ENCODE measurements at places on chromosomes 12 and 14.

- DNase-seq, result no peak
These were observed 43.1 kb upstream of the STRAP start for GRCh38 chr12:15839041-15839440.

GRCh38 chr14:49992448-49992847 lies 99.6 kb downstream of the ARF6 start:
- DNase-seq, result no peak

DNA sequence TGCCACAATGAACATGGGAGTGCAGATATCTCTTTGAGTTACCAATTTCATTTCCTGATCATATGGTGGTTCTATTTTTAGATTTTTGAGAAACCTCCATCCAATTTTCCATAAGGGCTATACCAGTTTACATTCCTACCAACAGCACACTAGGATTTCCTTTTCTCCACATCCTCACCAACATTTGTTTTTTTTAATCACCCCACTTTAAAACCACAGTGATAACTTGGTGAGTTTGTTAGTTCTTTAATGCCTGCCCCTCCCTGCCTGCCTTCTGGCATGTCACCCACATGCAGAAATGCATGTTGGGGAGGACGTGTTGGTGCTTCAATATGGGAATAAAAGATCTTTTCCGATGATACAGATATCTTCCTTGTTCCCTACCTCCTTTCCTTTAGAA lies 167.9 kb downstream of the CAND1 start:
- DNase-seq, result no peak

GRCh38 chr14:75247286-75247922 lies 31.2 kb upstream of the FOS start:
- no peak for DNase-seq

- no peak for DNase-seq
These were observed 5.6 kb downstream of the SH2B3 start for GRCh38 chr12:111411185-111411764.

DNA sequence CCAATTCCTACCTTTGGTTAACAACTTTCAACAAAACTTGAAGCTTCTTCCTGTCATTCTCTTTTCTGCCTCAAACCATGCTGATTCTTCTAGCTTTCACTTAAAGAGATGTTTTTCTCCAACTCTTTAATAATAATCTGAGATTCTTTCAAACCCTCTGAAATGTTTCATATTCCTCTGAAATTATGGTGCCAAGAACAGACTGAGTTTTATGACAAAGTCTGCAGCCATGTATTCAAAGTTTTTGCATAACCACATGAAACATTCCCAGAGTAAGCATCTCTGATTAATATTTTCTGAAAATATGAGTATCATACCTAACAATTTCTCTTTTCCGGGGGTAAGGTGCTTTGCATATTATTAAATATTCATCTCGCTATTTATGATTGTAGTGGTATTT lies 59.1 kb upstream of the DCN start:
- DNase-seq, result no peak

- DNase-seq, result no peak
These were observed 316.9 kb downstream of the DAD1 start for GRCh38 chr14:22271838-22272799.

- DNase-seq, result no peak
These were observed 37.4 kb downstream of the RCOR1 start for GRCh38 chr14:102629808-102630350.

DNA sequence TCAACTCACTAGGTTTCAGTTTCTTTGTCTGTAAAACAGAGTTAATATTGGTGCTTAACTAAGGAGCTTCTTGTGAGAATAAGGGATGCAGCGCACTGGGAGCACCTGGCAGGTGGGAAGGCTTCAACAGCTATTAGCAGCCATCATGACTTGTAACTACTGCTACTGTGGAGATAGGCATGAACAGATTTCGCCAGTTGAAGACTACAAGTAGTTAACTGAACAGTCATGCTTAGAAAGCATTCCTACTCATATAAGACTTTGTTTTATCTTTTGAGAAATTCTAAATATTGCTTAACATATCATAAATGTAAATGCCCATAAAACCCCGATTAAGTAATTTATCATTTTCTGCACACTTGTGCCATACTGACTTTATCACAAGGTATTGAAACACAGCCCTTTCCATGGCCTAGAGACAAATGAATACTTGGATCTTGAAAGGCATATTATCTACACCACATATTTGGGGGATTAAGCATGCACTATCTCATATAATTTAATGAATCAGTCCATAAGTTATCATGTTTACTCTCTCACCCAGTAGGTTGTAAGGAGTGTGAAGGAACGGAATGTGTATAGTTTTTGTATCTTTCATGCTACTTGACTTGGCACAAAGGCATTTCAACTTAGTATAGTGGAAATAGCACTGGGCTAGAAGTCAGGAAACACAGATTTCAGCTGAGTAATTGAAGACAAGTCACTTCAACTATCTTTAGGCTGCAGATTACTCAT lies 16.1 kb downstream of the NTN4 start:
- peak; percentile 75 for DNase-seq

DNA sequence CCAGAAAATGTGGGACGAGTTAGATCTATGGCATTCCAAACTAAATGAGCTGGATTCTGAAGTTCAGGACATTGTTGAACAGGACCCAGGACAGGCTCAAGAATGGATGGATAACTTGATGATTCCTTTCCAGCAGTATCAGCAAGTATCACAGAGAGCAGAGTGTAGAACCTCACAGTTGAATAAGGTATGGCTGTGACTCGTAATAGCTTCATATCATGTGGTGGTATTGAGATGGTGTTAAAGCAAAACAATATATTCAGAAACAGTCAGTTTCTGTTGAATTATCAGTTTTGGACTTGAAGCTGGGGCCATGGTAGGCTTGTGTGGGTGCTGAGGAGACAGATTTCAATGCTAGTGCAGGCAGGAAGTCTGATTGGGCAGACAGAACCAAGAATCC lies 213.7 kb downstream of the ESR2 start:
- no peak for DNase-seq

DNA sequence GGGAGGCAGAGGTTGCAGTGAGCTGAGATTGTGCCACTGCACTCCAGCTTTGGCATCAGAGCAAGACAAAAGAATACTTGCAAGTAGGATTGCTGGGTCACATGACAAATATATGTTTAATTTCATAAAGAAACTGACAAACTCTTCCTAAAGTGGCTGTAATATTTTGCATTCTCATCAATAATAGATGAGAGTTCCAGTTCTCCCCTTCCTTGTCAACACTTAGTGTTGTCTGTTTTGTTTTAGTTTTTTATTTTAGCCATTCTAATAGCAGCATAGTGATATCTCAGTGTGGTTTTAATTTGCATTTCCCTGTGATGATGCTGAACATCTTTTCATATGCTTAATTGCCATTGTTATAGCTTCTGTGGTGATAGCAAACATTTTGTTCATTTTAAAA lies 31.2 kb downstream of the SLC39A9 start:
- no peak for DNase-seq

DNA sequence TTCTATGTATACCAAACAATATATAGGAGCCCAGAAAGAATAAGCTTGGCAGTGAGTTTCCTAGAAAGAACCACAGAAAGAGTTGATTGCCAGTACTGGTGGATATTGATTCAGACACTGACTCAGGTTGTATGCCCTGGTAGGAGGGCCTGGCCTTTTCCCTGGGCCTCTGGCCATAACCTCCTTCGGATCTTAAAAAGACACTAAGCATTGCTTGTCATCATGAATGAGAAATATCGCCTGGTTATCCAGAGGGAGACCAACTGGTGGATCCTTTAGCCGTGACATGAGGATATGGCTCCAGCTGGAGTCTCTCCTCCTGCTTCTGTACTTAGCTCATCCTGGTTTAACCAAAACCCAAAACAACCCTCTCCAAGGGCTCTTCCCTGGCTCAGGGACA lies 231.5 kb downstream of the MSRB3 start:
- no peak for DNase-seq

DNA sequence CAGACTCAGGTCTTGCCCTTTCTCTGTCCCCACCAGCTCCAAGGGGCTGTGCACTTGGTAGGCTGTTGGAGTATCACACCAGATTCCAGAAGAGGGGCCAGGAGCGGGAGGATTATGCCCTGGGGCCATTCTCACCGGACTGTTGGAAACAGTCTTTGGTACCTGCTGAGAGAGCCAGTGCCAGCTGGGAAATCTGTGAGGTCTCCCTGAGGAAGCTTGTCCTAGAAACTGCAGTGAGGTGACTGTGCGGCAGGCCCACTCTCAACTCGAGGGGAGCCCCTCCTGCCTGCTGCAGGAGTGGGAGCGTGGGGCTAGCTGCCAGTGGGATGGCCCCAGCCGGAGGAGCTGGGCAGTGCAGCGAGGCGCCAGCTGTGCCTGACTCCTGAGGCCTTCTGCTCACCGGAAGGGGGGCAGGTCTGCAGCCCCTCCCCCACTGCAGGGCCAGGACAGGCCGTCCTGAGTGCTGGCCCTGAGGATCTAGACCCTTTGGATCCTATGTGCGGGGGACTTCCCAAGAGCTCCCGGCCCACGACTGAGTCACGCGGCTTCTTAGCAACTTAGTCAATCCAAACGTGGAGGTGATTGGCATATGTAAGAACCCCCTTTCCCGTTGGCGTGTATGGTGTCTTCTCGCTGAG lies 295.2 kb downstream of the CACNA1C start:
- DNase-seq, result no peak

GRCh38 chr12:46628176-46628575 lies 197.6 kb downstream of the SLC38A4 start:
- DNase-seq, result no peak

- no peak for DNase-seq
These were observed 69.9 kb downstream of the MYRFL start for GRCh38 chr12:69894800-69895383.

- DNase-seq, result no peak
These were observed 222.2 kb downstream of the FLRT2 start for GRCh38 chr14:85752175-85752574.

- no peak for DNase-seq
These were observed 6.5 kb downstream of the KMT2D start for GRCh38 chr12:49054096-49054495.

- no peak for DNase-seq
These were observed 862 bp downstream of the PIP4K2C start for GRCh38 chr12:57591782-57592325.
